Activated CD4-positive, alpha-beta memory T cell treated with anti-CD3 and anti-CD28 coated beads, Interleukin-2, amount 10 ng/mL, durations not matched to agents 7 days and 5 days (primary cell): ENCODE measurements at places on chromosomes 12 and 14.

DNA sequence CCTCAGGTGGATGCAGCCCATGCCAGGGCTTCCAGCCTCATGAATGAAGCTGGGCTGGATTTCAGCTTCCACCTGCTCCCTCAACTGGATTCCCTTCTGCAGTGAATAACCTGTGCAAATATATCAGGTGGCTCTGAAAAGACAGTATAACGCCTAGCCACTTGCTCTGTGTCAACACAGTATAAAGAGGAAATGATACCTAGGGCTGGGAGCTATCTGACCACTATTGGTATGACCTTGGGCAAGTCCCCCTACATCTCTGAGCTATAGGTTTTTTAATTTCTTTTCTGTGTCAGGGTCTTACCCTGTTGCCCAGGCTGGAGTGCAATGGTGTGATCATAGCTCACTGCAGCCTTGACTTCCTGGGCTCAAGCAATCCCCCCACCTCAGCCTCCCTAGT lies 19.8 kb downstream of the ISM2 start:
- H3K36me3 ChIP-seq: no peaks in the 10 kb centered on the region
- no peak overlapping the region for H3K4me3 ChIP-seq
- DNase-seq: no peak
- H3K4me1 ChIP-seq: no peaks in the 10 kb centered on the region
- no peaks in the 10 kb centered on the region for H3K27me3 ChIP-seq

- H3K4me3 ChIP-seq: peak overlapping the region; percentile 74
- peak overlapping the region; percentile 88 for H3K27ac ChIP-seq
- DNase-seq: peak; percentile 46
- H3K27me3 ChIP-seq: no peaks in the 10 kb centered on the region
- peaks cover 85% of the 10 kb centered on the region for H3K4me1 ChIP-seq
These were observed 150.8 kb downstream of the PRKCH start for GRCh38 chr14:61472011-61472672.

DNA sequence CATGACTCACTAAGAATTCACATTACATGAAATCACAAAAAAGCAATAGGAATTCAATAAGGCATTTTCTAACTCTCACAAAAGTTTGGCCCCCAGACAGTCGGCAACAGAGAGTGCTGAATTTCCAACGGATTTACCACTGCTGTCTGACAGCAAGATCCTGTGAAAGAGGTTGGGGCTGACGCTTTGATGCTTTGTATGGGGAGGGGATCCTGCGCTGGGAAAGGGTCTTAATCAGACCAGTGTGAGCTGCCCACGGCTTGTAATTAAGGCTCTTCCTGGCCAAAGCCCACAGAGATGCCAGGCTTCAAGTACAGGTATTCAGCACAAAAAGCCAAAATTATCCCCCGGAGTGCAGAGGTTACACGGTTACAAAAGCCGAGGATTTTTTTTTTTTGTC lies 66.8 kb upstream of the TMCC3 start:
- no peak for DNase-seq
- no peaks in the 10 kb centered on the region for H3K4me1 ChIP-seq
- H3K4me3 ChIP-seq: no peak overlapping the region
- no peak overlapping the region for H3K27ac ChIP-seq
- peaks cover 7% of the 10 kb centered on the region for H3K27me3 ChIP-seq
- H3K36me3 ChIP-seq: no peaks in the 10 kb centered on the region

GRCh38 chr12:19191089-19191488 lies 61.6 kb downstream of the PLEKHA5 start:
- no peaks in the 10 kb centered on the region for H3K4me1 ChIP-seq
- DNase-seq: no peak
- H3K36me3 ChIP-seq: no peaks in the 10 kb centered on the region
- H3K4me3 ChIP-seq: no peak overlapping the region
- no peaks in the 10 kb centered on the region for H3K27me3 ChIP-seq

DNA sequence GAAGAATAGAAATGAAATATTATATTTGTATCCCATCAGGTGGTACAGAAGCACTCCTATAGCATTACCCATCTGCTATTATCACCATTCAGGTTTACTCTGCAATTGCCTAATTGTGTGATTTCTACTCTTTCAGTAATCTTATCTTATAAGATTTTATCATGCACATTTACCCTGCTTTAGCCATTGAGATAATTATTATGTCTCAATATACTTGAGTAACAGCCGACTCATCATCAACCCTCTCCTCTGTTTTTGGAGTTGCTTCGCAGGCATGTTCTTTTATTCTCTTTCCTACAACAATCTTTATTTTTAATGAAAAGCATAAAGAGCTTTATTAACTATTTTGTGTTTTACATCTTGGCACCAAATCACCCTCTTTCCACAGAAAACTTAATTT lies 419.9 kb downstream of the LRIG3 start:
- H3K4me1 ChIP-seq: no peaks in the 10 kb centered on the region
- no peaks in the 10 kb centered on the region for H3K27me3 ChIP-seq
- no peak for DNase-seq
- no peak overlapping the region for H3K27ac ChIP-seq

- no peaks in the 10 kb centered on the region for H3K4me1 ChIP-seq
- no peaks in the 10 kb centered on the region for H3K36me3 ChIP-seq
- peaks cover 55% of the 10 kb centered on the region for H3K27me3 ChIP-seq
- DNase-seq: no peak
- H3K4me3 ChIP-seq: no peak overlapping the region
These were observed 6.7 kb upstream of the SSPN start for GRCh38 chr12:26188641-26189040.

- H3K27me3 ChIP-seq: no peaks in the 10 kb centered on the region
- H3K4me3 ChIP-seq: no peak overlapping the region
- H3K36me3 ChIP-seq: no peaks in the 10 kb centered on the region
- no peak for DNase-seq
- no peaks in the 10 kb centered on the region for H3K4me1 ChIP-seq
These were observed 263.3 kb downstream of the SLC16A7 start for GRCh38 chr12:59859171-59859510.

- no peaks in the 10 kb centered on the region for H3K27me3 ChIP-seq
- H3K4me3 ChIP-seq: no peak overlapping the region
- H3K36me3 ChIP-seq: peaks cover 67% of the 10 kb centered on the region
- DNase-seq: peak; percentile 51
- peak overlapping the region; percentile 69 for H3K27ac ChIP-seq
These were observed 166.7 kb upstream of the HIF1A start for GRCh38 chr14:61528591-61529021.

DNA sequence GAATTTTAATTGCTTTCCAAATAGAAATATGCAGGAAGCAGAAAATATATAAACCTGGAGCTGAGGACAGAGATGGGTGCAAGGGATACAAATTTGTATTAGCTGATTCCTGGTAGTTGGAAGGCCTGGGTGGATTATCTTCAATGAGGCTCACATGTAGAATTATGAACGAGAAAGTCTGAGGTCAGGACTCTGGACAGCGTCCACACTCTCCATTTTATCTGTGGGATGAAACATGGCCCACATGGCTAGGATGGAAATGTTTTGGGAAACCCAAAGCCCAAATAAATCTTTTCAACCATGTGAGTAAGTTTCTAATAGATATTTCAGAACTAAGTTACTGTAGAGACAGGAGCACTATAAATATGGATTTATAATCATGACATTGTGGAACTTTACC lies 256.1 kb downstream of the APAF1 start:
- no peak overlapping the region for H3K27ac ChIP-seq
- H3K36me3 ChIP-seq: no peaks in the 10 kb centered on the region
- H3K27me3 ChIP-seq: peaks cover 29% of the 10 kb centered on the region
- H3K4me3 ChIP-seq: no peak overlapping the region
- H3K4me1 ChIP-seq: no peaks in the 10 kb centered on the region

DNA sequence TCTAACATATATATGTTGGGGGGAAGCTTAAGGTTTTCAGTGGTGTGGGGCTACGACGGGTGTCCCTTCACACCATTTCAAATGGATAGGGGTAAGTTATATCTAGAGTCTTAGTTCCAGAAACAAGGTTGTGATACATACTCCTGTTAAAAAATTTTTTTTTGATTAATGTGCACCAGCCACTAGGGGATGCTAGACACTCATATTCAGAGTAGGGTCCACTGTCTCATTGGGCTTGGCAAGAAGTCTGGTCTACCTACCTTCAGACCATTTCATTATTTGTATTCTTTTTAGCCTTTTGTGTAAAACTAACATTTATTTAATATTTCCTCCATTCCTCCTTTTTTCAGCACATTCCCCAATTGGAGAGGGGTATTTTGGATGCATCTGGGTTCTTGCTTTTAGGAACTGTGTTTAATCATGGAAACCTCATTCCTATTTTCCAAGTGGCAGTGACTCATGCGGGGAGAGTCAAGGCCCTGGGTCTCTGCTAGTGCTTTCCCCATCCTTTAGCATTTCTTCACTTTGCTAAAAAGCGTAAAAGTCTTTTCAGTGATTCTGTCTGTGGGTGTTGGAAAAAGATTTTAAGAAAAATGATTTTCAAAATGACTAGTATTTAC lies 33.4 kb downstream of the ANO4 start:
- no peak overlapping the region for H3K27ac ChIP-seq
- DNase-seq: no peak
- H3K36me3 ChIP-seq: no peaks in the 10 kb centered on the region
- H3K27me3 ChIP-seq: no peaks in the 10 kb centered on the region
- no peaks in the 10 kb centered on the region for H3K4me1 ChIP-seq
- no peak overlapping the region for H3K4me3 ChIP-seq

- H3K27me3 ChIP-seq: no peaks in the 10 kb centered on the region
- H3K36me3 ChIP-seq: no peaks in the 10 kb centered on the region
- H3K27ac ChIP-seq: no peak overlapping the region
- no peaks in the 10 kb centered on the region for H3K4me1 ChIP-seq
- H3K4me3 ChIP-seq: no peak overlapping the region
- DNase-seq: no peak
These were observed 219.7 kb upstream of the PRICKLE1 start for GRCh38 chr12:42809226-42809625.
